ENCODE measurements at places on chromosomes 11 and 22.

GRCh38 chr11:66107600-66108510 is 37.8 kb downstream of the PACS1 start:
- no peak for DNase-seq

DNA sequence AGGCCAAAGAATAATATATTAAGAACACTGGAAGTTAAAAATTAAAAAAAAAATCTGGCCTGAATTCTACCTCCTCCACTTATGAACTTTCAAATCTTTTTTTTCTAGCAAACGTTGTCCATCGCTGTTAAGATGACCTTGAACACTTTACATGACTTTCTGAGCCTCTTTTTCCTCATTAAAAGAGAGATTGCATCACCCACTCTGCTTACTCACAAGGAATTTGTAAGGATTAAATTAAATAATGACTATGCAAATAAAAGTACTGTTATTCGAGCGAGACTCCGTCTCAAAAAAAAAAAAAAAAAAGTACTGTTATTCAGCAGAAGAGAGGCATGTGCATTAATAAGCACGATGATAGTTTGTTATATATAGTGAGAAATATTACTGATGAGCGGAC is 285.1 kb upstream of the CCDC90B start:
- no peak for DNase-seq

- DNase-seq: no peak
Measured at GRCh38 chr22:27493796-27494195, 307.8 kb downstream of the MN1 start.

- no peak for DNase-seq
Measured at GRCh38 chr11:25587496-25587895, 744.4 kb upstream of the ANO3 start.

GRCh38 chr11:79045018-79045799 is 395.6 kb downstream of the TENM4 start:
- no peak for DNase-seq

All from H9 (cell line).